SJSA1 (cell line): ENCODE measurements at places on chromosomes 2 and 18. TPM values are rescaled to one million over a fixed set of nuclear protein-coding genes. Genes with fewer than 3 reads are reported as not detected.

Gene CCNT2
- 13.1 and 31.9 TPM in 2 replicates for total RNA-seq

Gene CRYGD
- total RNA-seq, result not detected in 2 replicates

Gene FOXI3
- not detected in 2 replicates for total RNA-seq

Gene FBXO48
- 0.60 and 0.74 TPM in 2 replicates for total RNA-seq

Gene IL1R2
- total RNA-seq, result 0.16 TPM in 1 of 2 replicates, not detected in the other

Gene C2orf15
- not detected in 2 replicates for total RNA-seq

Gene IL1F10
- total RNA-seq, result not detected in 2 replicates

Gene MARCHF4
- 2.5 and 4.3 TPM in 2 replicates for total RNA-seq

Gene AMER3
- total RNA-seq, result not detected in 2 replicates

- DNase-seq, result no peak
Measured at GRCh38 chr2:101371636-101372035, 15.7 kb downstream of the CREG2 start.

DNA sequence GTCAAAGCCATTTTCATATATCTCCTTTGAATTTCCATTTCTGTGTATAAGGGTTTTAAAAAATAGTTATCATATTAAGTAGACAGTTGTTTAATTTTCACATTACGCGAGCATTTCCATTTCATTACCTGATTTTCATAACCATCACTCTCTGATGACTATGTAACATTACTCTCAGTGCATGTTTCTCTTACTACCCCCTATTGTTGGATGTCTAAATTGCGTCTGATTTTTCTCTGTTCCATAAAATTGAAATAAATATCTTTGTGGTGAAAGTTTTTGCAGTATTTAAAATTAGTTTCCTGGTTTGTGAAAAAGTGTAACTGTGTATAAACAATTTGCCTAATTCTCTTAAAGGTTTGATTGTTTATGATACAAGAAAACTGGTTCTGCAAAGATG is 123.8 kb downstream of the MYO1B start:
- no peak for DNase-seq

- no peak for DNase-seq
Measured at GRCh38 chr2:28648147-28648546, 103.5 kb upstream of the PPP1CB start.

DNA sequence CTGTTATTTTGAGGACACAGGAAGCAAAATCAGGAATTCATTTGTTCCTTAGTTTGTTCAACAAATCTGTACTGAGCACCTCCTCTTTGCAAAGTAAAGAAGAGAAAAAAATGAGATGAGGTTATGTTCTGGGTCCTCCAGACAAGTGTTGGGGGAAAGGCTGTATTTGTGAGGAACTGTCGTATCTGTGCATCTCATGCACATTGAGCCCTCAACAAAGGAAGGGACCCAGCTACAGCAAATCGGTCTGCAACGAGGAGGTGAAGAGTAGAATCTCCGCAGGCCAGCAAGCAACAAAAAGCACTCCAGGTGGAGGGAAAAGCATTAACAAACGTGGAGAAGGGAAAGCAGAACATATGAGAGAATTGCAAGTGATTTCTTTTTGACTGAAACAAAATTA is 143.0 kb upstream of the CYP1B1 start:
- DNase-seq, result no peak

GRCh38 chr2:9740382-9741073 is 102.7 kb upstream of the TAF1B start:
- no peak for DNase-seq

DNA sequence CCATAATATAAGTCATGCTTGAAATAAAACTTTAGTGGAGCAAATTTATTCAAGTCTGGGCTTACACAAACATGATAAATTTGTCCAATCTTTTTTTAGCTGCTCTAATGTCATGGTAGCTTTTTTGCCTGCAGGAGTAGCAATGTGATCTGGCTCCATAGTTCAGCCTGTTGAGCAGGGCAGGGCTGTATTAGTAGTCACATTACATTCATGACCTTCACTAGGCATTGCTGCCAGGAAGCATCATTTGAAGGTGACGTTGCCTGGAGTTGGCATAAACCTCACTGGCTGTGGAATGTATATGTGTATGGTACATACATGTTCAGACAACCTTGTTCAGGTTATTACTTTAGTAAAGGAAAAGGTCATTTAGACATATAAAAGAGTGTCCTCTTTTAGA is 76.6 kb downstream of the CCDC85A start:
- no peak for DNase-seq

DNA sequence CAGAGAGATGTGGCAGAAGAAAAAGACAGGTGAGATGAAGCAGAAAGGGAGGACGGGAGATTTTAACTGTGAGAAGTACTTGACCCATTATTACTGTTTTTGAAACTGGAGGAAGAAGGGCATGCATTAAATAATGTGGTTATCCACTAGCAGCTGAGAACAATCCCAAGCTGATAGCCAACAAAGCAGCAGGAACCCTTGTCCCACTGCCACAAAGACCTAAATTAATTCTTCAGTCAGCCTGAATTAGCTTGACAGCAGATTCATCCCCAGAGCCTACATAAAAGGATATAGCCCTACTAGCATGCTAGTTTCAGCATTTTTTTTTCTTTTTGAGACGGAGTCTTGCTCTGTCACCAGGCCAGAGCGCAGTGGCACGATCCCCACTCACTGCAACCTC is 19.5 kb upstream of the REG3A start:
- no peak for DNase-seq

- no peak for DNase-seq
Measured at GRCh38 chr18:43524260-43524659, 247.0 kb upstream of the SYT4 start.

DNA sequence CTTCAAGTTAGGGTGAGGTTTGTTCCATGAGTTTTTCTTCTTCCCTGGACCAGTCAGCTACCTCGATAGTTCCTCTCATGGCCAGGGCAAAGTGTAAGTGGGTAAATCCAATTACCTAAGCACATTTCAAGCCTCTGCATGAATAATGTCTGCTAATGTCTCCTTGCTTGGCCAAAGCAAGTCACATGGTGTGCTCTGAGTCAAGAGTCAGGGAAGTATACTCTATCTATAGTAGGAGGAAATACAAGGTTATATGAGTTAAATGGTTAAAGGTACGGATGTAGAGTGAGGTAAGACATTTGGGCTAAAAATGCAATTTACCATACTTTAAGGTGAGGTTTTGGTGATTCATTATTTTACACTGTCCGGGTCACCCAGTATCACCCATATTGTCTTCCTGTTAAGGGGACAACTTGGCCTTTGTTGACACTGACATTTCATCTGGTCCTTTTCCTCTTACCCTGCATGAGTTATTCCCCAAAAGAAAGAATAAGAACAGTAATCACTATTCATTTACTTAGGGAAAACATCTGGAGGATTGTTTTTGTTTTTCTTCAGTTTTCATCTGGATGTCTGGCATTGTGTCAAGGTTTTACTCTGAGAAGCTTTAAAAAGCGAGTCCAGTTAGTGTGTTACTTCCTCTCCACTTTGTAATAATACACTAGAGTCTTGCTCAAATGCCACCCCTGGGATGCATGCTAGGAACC is 405.5 kb downstream of the RND3 start:
- DNase-seq, result no peak

GRCh38 chr2:148979164-148979918 is 59.2 kb upstream of the LYPD6B start:
- DNase-seq, result no peak

DNA sequence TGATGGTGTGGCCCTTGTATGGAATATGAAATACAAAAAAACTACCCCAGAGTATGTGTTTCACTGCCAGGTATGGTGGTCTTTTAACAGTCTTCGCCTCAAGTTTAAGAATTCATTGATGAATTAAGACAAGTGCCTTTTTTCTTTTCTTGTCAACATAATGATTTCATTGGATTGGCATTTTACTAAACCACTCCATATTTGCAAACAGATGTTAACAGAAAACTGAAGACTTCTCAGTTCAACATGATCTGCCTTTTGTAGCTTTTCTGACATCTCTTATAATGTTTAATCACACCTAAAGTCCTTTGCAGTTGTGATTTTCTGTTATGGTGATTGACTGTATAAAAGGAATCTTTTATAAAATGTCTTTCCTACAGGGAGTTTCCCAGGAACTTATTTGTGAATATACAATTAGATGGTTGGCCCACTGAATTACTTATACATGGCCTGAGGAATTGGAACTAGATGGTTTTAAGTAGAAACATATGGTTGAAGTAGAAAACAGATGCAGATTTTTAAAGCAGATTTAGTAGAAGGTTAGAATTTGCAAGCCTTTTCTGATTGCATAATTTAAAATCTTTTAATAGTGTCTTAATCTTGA is 39.7 kb downstream of the DYNC1I2 start:
- no peak for DNase-seq

- no peak for DNase-seq
Measured at GRCh38 chr2:68854476-68854875, 16.7 kb downstream of the BMP10 start.

GRCh38 chr2:216549926-216550690 is 51.5 kb downstream of the RPL37A start:
- DNase-seq, result no peak

- no peak for DNase-seq
Measured at GRCh38 chr2:41101281-41101680, 649.4 kb upstream of the SLC8A1 start.

DNA sequence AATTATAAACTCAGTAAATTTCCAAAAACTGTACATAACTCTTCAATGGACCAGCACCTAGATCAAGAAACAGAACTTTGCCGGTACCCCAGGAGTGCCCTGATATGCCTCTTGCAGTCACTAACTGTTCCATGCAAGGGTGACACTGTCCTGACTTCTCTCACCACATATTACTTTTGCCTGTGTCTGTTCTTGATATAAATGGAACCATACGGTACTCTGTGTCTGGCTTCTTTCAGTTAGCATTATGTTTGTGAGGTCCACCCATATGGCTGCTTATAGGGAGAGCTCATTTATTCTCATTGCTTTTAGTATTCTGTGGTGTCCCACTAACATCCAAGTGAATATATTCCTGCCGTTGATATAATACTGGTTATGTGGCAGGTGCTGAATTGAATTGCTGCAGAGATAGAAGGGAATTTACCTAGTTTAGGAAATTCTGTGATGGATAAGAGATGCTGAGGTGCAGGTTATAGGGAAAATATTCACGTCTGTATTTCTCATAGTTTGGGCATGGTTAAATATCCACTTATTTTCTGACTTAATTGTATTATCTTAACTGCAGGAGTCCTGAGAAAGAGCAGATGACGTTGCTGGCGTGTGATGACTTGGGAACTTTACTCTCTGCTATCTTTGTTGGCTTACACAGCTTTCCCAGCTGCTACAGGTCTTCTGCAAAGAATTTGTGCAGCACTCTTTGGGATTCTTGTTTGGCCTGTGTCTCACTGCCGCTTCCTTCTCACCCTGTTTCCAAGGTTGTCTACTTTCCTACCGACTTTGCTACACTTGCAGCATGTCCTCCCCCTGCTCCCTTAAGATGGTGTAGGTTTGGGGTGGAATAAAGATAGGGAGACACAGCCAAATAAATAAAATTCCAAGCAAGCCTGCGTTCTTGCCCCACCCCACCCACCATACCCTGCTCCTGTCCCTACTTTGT is 107.9 kb downstream of the MAP4K4 start:
- DNase-seq, result no peak

DNA sequence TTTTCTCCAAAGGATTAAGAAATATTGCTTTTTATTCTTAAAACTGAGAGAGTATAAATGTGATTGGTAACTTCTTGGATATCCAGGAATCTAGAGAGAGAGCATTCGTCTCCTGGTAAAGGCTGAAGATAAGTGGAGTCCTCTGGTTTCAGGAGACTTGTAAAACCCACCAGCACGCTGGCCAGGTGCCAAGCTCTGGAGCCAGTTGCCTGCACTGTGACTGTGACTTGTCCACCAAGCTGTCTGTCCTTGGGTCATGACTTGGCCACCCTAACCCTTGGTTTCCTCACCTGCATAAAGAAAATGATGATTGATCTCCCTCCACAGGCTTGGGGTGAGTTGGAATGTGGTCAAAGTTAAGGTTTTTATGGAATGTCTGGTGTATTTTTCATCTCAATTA is 185.4 kb upstream of the NCKAP5 start:
- DNase-seq, result no peak

DNA sequence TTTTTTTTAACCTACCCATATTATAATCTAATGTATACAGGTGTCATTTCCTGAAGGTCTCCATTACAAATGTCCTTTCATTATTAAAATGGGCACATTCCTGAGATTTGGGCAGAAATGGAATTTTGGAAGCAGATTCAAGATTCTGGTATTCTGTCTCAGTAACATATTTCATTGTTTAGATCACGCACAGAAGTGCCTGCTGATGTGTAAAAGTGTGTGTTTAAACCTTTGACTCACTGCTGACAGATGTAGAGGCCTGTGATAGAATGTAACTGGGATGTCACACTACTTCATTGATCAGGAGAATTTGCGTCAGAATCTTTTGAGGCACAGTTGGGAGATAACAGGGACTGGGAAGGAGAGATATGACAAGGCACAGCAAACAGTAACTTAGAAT is 276.8 kb upstream of the EPAS1 start:
- DNase-seq, result no peak

- no peak for DNase-seq
Measured at GRCh38 chr2:181258720-181259119, 198.5 kb upstream of the ITGA4 start.

GRCh38 chr2:64439194-64439593 is 14.8 kb upstream of the LGALSL start:
- no peak for DNase-seq
